ENCODE measurements at places on chromosomes 6 and 20.
A peak's percentile ranks its signal among the peaks of the same experiment; 100 is the strongest.

GRCh38 chr6:104431096-104431495 lies 428.6 kb downstream of the HACE1 start:
- no peak for DNase-seq

- DNase-seq: no peak
These were observed 141.6 kb downstream of the TRIM27 start for GRCh38 chr6:28782113-28782673.

GRCh38 chr20:49698477-49698876 lies 15.2 kb downstream of the B4GALT5 start:
- no peak for DNase-seq

- DNase-seq: peak; percentile 37
These were observed 44.1 kb downstream of the SNX9 start for GRCh38 chr6:157867155-157867559.

GRCh38 chr6:35294308-35294945 lies 3.2 kb upstream of the DEF6 start:
- DNase-seq: peak; percentile 57

DNA sequence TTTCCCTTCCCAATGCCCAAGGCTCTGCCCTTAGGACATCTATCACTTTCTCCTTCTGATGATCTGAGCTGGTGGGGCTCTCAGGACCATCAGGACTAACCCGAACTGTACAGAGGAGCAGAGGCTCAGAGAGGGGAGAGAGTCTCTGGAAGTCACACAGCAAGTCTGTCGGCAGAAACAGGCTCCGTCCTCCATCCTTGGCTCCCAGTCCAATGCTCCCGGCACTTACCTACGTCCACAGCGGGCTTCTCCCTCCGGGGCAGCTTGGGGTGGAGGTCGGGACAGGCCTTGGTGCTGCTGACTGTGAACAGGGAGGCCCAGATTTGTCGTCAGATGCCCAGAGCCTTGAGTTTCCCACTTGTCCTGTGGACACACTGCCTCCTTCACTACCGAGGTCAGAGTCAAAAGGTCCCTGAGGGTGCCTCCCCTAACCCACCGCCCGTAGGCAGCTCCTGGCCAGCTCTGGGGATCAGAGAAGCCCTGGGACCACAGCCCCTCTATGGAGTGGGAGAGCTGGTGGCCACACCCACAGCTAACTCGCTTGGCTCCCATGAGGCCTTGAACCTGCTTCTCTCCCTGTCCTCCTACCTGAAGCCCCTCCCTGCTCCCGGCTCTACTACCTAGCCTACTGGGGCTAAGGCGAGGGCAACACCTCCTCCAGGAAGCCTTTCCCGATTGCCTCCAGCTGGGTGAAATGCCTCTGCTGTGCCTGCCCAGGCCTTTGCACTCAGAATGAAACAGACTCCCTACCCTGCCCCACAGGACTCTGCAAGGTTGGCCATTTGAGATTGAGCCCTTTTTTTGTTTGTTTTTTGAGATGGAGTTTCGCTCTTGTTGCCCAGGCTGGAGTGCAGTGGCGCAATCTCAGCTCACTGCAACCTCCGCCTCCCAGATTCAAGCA lies 22.6 kb downstream of the VSTM2L start:
- DNase-seq: no peak

DNA sequence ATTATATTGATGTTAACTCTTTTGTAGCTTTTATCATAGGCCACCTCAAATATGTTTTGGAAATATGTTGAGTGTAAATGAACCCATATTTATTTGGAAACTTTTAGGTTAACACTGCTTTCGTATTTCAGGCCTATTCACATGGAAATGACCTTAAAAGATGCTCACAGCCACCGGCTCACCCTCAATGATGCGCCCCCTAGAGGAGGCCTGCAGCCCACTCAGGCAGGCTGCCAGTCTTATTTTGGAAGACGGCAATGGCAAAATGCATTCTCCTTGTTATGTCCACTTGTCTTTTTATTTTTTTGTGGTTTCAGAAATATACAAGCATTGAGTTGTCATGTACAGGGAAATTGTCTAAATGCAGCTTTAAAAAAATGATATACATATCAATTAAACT lies 869.7 kb downstream of the PHF3 start:
- peak; percentile 73 for DNase-seq

DNA sequence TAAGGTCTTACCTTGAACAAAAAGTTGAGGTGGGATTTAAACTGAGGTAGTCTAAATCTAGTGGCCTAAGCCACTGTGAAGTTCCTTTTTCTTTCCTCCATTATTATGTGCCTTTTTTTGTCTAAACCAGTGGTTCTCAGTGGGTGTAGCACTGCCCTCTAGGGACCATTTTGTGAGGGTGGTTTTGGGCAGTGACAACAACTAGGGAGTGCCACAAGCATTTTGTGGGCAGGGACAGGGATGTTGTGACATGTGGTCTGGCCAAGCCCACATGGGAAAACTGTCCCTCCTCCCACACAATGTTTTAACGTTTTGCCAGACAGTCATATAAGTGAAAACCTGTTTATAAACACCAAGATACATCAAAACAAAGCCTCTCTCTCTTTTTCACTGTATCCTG lies 899.4 kb upstream of the FLRT3 start:
- peak; percentile 80 for DNase-seq

- DNase-seq: no peak
These were observed 584 bp downstream of the MTCH1 start for GRCh38 chr6:36985417-36985807.

- DNase-seq: no peak
These were observed 506.6 kb downstream of the DHX35 start for GRCh38 chr20:39468703-39469102.

GRCh38 chr6:160128125-160128683 lies 6.6 kb downstream of the SLC22A1 start:
- no peak for DNase-seq

GRCh38 chr6:99366852-99367251 lies 17.4 kb upstream of the FAXC start:
- no peak for DNase-seq

DNA sequence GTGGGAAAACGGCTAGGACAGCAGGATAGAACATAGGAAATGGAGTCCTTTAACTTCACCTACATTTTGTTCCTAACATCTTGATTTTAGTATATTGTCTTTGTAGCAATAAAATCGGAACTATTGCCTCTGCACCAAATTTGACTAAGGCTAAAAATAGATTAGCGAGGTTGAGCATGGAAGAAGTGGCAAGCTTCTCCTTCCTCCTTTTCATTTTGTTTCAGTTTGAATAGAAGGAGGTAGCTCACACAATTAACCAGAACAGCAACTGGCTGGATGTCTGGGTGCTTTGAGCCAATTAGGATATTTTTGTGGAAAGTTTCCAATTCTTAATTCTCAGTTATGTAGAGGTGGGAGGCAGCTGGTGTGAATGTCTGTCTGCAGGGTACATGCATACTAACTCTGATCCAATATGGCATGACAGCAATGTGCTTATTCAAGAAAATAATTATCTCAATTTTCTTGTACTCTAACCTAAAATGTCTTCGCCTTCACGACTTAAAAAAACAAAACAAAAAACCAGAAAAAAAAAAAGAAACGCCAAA lies 3.1 kb upstream of the HECA start:
- peak; percentile 51 for DNase-seq

DNA sequence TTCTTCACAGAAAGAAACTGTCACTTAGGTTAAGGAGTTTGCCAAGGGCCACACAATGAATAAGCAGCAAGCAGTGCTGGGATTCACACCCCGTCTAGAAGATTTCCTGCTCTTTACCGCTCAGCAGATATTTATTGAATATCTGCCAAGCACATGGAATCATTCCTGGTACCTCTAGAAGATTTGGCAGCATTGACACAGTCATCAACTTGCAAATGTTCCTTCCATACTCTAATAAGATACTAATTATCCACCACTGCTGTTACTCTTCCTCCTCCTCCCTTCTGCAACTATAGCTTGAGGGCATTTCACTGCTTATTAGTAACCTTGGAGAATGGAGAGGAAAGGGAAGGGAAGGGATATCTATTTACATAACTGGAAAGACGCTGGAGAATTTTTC lies 13.0 kb downstream of the MOXD1 start:
- no peak for DNase-seq

GRCh38 chr6:43368259-43369160 lies 937 bp downstream of the ZNF318 start:
- DNase-seq: peak; percentile 67

DNA sequence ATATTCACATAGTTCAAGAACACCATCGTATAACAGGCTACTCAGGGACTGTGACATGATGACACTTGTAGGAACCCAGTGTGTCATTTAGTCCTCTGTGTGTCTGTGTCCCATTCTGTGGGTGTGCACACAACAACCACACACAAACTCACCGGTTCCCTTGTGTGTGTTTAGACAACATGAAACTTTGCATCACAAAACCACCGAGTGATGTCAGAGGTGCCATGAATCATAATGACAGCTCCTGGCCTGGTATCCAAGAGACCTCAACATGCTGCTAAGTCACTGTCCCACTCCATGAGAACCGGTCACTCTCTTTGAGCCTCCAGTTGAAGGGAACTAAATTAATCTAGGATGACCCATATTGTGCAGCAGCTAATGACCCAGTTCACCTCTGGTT lies 421.3 kb downstream of the PREX1 start:
- DNase-seq: no peak

- DNase-seq: peak; percentile 64
These were observed 973 bp downstream of the TRIM38 start for GRCh38 chr6:25963426-25964123.

GRCh38 chr6:135499441-135500340 lies 2.2 kb upstream of the AHI1 start:
- DNase-seq: peak; percentile 43

DNA sequence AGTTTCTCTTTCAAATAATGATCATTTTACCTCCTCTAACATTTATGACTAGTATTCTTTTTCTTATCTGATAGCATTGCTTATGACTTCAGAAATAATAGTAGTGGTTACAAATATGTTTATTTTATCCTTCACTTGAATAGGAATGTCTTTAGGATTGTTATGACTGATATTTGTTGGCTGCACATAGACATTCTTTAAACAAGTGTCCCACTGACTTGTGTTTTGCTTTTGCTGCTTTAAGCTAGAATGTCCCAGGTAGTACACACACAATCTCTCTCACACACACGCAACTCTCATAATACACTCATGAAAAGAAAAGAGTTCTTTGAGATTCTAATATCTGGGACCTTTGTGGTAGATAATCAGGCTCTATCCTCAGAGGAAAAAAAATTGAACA lies 21.6 kb downstream of the KIAA1586 start:
- no peak for DNase-seq

DNA sequence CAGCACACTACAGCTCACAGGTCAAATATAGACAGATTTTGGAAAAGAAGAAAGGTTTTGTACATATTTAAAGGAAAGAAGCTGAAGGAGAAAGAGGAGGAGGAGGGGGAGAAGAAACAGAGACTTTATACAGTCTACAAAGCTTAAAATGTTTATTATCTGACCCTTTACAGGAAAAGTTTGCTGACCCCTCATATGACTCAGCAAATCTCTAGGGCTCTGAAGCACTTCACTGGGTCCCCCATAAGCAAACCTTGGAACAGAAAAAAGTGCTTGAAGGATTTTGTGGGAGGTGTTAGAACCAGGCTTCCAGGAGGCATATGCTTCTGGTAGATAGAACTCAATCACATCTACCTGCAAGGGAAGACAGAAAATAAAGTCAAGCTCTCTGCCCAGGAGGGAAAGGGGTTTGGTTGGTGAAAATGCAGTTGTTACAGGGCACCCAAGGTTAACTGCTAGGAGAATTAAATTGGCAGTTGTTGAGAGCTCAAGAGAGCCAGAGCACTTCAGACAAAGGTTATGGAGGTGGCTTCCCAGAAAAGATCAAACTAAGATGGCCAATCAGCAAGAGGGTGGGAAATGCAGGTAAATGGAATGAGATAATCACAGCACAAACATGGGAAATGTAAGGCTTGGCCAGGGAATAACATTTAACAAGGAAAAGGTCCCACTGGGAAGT lies 207.4 kb upstream of the SGK1 start:
- DNase-seq: no peak

DNA sequence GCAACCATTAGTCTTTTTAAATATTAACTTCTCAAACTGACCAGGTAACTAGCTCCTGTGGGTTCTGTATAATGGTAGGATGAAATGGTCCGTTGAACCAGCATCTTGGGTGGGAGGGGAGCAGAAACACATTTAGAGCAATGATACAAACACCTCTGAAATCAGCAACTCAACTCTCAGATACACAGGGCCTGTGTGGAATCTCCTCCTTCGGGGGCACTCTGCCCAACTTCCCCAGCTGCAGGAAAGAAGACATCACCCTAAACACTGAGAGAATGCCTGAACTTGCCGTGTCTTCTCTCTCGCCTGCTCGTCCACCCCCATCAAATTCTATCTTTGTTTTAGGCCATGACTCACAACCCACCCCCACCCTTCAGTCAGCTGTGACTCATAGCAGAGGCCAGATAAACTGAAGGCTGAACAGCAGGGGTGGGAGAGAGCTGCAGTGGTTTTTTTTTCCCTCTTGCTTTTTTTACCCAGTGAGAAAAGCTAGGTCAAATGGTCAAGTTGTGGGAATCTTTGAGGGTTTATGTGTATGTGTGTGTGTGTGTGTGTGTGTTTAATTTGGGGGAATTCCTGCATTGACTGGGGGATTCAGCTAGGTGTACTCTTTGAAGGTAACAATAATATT lies 593.4 kb upstream of the JAG1 start:
- peak; percentile 84 for DNase-seq

- no peak for DNase-seq
These were observed 42.8 kb upstream of the PLCG1 start for GRCh38 chr20:41094353-41095055.

All from OCI-M1 (cell line).